ENCODE measurements at places on chromosomes 12 and 14.

DNA sequence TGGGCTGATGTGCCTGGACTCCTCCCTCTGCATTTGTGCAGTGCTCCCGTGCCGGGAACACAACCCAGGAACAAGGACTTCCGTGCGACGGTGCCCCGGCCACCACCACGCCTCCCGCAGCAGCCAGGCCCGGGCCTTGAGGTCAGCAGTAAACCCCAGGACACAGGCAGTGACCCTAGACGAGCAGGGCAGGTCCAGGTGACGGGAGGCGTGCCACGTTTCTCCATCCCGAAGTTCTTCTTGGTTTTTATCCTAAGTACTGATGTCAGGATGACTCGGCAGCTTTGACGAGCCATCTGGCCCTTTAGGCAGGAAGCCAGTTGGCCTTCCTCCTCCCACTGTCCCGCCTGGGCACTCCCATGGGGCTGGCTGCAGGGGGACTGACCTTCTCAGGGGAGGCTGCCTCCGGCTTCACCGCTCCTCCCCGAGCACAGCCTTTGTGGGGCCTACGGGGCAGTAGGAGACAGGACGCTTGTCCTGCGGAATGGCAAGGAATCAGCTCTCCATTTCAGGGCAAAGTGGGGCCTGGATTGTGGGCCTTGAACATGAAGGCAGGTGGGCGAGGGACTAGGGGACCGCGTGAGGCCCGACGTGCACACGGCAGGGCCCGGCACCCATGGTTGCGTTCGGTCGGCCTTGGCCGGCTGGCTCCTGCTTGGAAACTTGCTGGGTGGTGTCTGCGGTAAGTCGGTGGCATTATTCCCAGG is 94.1 kb downstream of the FBXL14 start:
- no peak for DNase-seq

- peak; percentile 83 for DNase-seq
Measured at GRCh38 chr14:70073924-70074566, 114.7 kb downstream of the SLC8A3 start.

GRCh38 chr14:101535701-101536207 is 25.5 kb upstream of the DIO3 start:
- DNase-seq, result no peak

DNA sequence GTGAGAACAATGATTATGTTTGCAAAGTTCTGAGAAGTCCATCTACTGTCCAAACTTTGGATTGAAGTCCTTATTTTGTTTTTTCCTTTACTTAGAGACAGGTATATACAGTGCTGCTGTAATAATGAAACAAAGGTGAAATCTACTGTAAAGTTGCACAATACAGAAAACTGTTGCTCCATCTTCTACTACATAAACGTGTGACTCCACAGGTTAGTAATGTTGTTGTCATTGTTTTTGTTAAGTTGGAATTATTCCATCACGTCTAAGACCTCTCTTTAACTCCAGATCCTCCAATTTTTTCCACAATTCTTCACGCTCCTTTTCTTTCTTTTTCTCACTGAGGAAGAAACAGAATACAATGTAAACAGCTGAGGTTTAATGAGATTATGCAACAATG is 57.0 kb upstream of the GPHB5 start:
- no peak for DNase-seq

- no peak for DNase-seq
Measured at GRCh38 chr12:105189293-105189692, 46.7 kb downstream of the APPL2 start.

DNA sequence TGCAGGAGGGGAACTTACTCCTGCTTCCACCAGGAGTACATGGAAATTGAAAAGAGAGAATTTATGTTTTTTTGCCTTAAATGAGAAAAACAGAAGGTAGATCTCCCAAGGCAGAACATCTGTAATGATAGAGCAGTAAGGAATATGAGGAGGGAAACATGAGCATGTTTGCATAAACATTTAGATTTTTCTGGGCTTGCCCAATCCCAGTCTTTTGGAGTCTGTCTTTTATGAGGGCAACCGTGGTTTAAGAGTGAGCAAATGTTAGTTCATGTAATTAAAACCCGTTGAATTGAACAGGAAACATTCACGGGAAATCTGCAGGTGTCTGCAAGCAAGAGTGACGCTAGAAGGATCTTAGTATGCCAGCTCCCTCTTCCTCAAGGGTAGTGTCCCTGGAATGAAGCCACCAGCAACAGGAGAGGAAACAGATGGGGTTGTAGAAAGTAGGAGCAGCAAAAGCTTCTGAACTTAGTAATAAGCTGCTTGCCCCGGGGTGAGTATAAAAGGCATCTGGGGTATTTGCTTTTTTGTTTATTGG is 79.3 kb downstream of the ARF6 start:
- DNase-seq, result no peak

- no peak for DNase-seq
Measured at GRCh38 chr12:44837114-44837755, 38.9 kb downstream of the NELL2 start.

DNA sequence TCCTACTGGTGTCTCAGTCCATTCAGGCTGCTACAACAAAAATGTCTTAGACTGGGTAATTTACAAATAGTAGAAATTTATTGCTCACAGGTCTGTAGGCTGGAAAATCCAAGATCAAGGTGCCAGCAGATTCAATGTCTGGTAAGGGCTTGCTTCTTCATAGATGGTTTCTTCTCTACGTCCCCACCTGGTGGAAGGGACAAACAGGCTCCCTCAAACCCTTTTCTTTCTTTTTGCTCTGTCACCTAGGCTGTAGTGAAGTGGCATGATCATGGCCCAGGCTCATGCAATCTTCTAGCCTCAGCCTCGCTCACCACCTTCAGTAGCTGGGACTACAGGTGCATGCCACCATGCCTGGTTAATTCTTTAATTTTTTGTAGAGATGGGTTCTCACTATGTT is 106.8 kb upstream of the RPH3A start:
- peak; percentile 15 for DNase-seq

- DNase-seq, result no peak
Measured at GRCh38 chr12:115811045-115811444, 466.4 kb downstream of the MED13L start.

DNA sequence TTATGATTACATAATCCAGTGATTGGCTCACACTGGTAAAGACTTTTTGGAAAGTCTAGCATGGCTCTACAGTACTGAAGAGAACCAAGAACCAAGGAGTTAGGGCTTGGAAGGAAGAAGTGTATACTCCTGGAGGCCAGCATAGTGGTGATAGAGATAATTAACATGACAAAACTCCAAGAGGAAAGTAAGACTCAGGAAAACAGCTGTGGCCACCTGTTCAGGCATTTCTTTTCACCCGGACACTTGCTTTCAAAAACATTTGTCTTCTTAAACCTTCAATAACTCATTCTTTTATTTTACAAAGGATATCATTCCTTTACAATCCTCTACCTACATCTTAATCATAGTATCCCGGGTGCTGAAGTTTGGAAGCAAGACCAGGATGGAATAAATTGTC is 50.9 kb downstream of the KLHL28 start:
- DNase-seq, result no peak

GRCh38 chr12:1738446-1738845 is 47.6 kb downstream of the ADIPOR2 start:
- no peak for DNase-seq

DNA sequence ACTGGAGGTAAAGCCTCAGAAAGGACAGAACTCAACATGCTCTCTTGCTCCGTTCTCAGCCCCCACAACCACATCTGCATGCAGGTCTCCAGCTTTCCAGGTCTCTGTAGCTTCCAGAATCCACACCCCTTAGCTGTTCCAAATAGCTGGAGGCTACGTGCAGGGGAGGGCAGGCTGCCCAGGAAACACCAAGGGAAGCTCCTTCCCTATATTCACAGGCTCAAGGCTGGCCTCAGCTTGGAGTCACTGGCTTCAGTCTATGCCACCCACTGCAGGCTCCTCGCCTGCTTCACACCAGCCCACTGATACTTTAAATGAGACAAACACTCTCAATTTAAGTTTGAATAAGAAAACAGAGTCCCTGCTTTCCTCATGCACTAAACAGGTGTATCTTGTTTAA is 73.3 kb downstream of the ASCL4 start:
- DNase-seq, result no peak

- DNase-seq, result no peak
Measured at GRCh38 chr14:37830271-37830670, 234.8 kb downstream of the TTC6 start.

- DNase-seq, result no peak
Measured at GRCh38 chr12:51907083-51907855, at the start of gene ACVRL1. Gene ACVRL1 (plus strand): TSS chr12:51907504. CDS start chr12:51912475, 4,971 bp downstream.

- DNase-seq, result no peak
Measured at GRCh38 chr12:112303004-112303403, 79.2 kb downstream of the HECTD4 start.

DNA sequence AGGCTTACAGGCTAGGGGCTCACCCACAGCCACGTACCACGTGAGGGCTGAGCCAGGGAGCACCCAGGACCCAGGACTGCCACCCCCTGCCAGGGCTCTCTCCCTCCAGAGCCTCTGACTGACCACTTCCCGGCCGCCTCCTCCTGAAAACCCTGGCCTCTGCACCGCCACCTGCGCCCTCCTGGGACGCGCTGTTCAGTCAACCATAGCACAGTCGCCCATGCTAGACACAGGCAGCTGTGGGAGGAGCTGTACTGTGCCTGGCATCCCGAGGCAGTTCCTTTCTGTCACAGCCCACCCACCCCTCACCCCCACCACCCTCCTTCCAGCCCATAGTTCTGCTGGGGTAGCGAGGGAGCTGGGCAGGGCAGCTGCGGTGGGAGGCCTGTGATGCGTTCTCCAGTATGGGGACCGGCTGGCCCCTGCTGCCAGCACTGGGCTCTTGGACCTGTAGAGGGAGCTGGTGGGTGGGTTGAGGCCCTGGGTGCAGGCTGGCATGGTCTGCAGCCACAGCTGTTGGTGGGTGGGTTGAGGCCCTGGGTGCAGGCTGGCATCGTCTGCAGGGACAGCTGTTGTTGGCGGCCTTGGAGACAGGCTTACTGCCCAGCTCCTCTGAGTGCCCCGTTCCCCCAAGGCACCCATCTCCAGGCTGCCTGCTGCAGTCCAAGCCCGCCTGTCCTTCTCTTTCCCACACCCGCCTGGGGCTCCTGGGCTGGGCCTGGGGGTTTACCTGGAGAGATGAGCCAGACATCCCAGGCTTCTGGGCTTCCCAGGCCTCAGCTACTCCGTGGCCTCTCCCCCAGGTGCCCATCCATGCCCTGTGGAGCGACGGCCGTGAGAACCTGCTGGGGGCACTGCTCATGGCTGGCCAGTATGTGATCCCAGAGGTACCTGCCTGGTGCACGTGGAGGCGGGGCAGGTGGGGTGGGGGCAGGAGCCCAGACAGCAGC is 11.5 kb downstream of the ASPG start:
- peak; percentile 32 for DNase-seq

DNA sequence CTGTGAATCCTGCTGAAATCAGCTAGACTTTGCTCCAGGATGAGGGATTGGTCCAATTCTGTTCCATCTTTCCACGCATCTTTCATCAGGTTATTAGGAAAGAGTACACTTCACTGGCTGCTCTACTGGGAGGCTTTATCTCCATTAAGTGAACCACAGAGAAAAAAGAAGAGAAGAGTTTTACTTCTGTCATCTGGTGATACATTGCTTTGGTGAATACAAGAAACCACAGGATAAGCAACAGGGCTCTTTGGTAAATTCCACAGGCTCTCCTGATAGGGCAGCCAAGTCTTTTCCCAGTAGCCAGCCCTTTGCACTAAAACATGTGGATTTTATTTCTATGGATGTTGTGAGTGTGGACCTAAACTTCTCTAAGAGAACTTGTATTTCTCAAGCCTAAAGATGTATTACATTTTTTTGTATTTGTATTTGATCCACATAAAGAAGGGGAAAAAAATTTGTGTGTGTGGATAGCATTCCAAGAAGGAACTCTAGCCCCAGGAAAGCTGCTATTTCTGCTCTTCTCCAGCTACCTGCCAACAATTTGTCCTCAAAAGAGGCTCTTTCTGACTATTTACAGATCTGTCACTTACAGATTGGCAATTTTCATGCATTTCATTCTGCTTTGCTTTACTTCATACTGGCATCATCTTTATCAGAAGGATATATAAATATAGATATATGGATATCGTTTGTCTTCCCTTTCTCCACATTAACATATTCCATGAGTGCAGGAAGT is 1117.6 kb upstream of the TMEM132C start:
- no peak for DNase-seq

DNA sequence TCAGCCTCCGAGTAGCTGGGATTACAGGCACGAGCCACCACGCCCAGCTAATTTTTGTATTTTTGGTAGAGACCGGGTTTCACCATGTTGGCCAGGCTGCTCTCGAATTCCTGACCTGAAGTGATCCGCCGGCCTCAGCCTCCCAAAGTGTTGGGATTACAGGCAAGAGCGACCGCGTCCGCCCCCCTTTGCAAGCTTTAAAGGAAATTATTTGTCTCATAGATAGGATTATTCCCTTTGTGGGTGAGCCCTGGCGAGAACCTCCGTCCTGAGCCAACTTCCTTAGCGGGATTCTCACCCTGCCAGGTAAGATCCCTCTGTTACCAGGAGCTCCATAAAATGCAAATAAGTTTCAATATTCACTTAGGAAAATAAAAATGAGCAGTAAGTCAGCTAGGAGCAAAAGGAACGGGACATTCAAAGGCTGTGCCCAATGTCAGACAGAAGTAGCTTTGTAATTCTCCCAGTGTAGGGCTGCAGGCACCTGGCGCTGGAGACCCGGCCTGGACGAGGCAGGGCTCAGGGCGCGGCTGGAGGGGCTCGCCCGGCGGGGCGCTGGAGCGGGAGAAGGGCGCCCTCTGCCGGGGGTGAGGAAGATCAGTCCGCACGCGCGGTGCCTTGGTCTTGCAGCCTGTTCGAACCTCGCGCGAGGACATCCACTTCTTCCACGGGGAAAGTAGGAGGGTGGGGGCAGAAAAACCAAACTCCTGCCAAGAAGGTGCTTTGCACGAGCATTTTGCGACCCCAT is 47.2 kb upstream of the PLXNC1 start:
- peak; percentile 67 for DNase-seq

DNA sequence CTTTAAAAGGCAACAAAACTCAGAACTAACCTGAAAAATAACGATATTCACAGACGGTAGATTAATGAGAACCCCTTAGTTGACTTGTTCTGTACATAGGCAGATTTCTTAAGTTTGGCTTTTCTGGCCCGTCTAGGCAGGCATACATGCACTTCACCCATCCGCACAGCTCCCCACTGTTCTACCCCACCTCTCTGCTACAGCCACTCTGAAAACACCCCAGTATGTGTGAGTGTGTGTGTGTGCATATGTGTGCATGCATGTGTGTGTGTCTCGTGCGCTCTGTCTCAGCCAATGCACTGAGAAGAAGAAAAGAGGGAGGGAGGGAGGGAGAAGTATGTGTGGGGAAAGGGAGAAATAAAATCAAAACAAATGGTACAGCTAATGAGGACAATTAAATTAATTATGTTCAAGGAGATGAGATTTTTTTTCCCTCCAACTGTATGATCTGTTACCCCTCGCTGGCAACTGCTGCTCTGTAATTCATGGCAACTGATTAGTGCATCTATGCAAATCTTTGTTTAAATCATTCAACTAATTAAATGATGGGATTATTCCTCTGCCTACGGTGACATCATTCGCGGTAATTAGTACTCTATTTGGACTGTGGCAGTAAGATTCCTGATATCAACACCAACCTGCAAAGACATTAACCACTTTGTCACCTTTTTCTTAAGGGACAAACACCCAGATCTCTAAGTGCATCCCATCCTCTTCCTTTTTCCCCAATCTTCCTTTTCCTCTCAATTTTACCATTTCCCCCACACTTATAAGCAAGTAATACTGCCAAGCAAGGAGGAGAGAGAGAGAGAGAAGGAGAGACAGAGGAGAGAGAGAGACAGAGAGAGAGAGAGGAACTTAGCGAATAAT is 2.2 kb upstream of the LMO3 start:
- no peak for DNase-seq

- no peak for DNase-seq
Measured at GRCh38 chr12:71299541-71300376, 139.8 kb upstream of the LGR5 start.

All from SK-MEL-5 (cell line).